ENCODE measurements at places on chromosomes 6 and 20.

DNA sequence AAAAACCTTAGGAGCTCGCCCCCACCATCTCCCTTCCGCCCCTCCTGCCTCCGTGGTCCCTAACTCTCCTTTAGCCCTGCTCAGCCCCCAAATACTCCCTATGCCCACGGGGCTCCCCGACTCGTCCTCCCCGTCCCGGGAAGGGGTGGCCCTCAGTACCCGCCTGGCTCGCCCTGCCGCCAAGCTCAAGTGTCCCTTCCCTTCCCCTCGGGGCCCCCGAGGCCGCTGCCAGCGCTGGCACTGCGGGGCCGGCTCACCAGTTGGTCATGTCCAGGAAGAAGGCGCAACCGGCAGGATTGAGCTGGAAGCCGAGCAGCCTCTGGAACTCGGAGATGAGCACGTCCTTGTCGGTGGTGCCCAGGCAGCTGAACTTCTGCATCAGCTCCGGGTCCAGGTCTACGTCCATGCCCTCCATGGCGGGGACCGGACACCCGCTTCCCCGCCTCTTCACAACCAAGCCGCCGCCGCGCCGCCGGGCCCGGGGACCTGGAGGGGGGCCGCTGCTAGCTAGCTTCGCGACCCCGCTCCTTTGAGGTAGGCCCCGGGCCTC lies 303 bp downstream of the ILRUN start:
- DNase-seq = no peak

- peak; percentile 48 for DNase-seq
These were observed 11.9 kb downstream of the PCIF1 start for GRCh38 chr20:45946149-45946970.

GRCh38 chr6:149995235-149995750 lies 30.0 kb downstream of the RAET1L start:
- DNase-seq = no peak

DNA sequence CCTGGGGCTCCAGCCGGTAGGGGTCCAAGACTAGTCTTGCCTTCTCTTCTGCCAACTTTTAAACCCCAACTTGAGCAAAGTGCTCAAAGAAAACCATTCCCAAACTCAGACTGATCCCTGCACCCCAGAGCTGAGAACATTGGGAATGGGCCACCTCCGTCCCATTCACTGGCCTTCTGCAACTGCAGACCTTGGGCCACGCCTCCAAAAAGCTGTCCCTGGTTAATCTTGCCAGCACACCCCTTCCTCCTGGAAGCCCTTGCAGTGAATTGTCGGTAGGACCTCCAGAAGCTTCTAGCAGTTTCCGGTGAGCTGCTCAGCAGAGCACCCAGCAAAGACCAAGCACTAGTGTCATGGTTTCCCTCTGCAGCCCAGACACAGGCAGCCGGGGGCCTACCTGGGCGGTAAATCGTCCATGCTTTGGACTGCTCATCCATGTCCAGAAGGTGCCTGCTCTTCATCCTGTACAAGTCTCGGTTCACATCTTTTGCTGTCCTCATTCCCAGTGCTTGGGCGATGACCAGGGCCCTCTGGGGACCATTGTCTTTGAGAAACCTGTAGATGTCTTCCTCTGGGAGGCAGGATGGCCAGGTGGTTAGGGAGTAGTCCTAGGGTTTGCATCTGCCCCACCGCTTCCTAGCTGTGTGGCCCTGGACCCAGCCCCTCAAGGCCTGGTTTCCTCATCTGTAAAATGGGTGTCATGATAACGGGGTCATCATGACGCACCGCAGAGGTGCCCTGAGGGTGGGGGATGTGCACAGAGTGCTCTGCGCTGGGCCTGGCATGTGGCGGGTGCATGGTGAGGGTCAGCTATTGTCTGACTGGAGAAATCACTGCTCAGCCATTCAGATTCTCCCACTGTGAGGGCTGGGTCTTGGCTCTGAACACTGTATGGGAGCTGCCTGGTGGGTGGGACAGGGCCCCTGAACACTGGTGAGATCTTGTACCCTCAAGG lies 5.5 kb downstream of the ZBP1 start:
- no peak for DNase-seq

GRCh38 chr6:117974914-117975627 lies 68.0 kb downstream of the SLC35F1 start:
- no peak for DNase-seq

DNA sequence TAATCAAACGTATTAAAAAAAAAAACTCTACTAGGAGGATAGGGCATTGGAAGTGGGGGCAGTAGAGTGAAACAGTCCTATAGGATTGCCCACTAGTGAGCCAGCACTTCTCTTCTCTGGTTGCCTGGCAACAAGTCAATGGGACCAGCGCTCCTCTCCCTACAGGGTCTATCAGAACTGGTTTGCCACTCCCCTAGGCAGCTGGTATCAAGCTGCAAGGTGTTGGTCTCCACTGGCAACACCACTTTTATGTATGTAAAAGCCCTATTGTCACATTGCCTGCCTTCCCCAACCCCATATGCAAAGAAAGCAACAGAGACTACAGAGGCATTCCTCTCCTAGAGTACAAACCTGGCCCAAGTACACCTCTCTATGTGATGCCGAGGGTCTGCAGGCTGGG lies 166.9 kb upstream of the MCHR2 start:
- DNase-seq = no peak

DNA sequence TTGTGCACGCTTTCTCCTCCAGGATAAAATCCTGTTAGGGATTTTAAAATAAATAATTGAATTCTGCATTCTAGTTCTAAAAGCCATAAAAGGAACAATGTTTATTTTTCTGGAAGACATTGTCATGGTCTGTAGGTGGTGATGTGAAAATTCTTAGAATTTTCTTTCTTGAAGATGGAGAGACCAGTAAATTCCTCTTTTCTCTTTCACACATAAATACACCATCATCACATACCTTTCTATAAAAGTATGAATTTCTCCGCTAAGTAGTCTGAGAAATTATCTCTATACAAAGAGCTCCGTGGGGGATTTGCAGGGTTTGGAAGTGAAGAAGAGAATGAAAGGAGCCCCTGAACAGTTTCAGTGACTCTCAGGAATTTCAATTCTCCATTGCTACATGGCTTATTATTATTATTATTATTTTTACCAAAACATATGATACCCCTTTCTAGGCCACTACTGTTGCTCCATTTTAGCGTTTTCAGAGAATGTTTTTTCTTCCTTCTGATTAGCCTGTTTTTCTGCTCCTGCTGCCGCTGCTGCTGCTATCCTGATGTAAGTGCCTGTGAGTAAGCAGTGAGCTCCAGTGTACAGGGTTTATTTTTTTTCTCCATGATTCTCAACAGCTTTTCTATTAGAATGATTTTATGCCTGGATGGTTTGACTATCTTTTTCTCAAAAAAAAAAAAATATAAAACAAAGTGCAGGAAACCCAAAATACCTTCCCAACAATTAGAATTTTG lies 145.8 kb downstream of the SAMD5 start:
- no peak for DNase-seq

- DNase-seq = no peak
These were observed 1.6 kb upstream of the HS3ST5 start for GRCh38 chr6:114344246-114344970.

DNA sequence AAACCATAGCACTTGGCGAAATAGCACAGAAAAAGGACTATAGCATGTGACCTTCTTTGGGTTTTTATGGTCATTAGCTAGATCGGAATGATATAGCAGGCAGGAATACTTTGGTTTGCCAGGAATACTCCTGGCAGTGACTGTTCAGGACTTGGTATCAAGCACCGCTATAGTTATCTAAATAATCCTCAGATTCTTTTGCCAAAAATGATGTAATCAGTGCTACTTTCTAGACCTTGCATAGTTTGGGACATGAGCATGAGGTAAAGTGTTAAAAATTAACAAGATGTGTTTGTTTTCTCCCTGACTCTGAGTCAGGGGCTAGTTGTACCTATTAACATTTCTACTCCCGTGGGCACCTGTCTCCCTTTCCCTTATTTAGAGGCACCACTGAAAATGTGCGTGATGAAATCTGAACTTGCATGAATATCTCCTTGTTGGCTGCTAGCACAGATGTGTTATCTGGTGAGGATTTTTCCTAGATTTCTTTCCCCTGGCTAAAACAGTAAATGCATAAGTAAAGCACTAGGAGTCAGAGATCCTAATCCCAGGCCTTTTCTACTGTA lies 511.0 kb downstream of the CDKAL1 start:
- DNase-seq = no peak

DNA sequence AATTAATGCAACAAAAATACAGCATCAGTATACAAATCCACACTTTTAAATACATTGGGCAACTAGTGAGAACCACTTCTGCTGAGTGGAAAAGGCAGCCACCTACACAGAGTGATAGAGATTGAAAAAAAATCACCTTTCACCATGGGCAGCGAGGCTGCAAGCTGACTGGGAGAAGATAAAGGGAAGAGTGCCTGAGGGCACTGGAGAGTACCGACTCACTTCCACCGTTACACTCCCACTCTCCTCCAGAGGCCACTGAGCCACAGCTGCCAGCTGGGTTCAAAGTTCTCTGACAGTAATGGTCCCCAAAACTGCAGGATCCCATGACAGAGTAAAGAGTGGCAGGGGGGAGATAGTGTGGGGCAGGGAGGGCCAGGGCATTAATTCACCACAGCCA lies 24.1 kb downstream of the PXT1 start:
- no peak for DNase-seq
